GM19239 (cell line): ENCODE measurements at places on chromosomes 4 and X.

DNA sequence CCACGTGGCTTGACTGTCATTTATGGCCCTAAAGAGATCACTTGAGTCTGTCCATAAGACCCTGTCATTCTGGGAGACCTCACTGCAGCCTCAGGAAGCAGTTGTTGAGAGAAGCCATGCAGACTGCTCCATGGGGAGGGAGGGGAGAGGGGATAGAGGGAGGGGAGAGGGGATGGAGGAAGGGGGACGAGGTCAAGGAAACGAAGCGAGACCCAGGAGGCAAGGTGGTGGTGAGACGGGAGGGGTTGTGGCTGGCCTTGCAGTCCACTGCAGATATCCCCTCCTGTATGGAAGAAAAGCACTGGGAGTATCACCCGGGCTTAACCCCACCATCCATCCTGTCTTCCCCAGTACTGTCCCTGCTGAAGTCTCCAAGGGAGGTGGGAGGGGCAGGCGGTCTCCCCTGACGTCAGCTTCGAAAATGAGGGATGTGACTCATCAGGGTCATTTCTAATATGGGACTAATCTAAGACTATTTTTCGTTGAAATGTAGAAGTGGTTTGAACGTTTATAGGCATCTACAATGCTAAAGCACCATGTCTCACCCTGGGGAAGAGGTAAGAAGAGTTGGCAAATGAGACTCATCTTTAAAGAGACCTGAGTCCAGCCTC, 5.6 kb downstream of the TMEM255A start:
- DNase-seq = no peak

DNA sequence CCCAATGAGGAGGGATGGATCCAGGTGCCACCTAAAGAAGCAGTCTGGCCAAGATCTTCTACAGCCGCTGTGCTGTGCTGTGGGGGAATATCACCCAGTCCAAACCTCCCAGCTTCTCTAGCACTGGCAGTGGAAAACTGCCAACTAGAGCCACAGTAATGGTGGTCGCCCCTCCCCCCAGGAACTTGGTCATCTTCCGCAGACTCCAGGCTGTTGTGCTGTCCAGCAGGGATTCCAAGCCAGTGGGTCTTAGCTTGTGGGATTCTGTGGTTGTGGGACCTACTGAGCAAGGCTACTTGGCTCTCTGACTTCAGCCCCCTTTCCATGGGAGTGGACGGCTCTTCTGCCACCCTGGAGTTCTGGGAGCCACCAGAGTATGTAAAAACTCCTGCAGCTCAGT, 18.2 kb downstream of the GPRASP1 start:
- DNase-seq = no peak

GRCh38 chr4:109723110-109723509, 6.8 kb downstream of the PLA2G12A start:
- no peak for DNase-seq

GRCh38 chr4:85833302-85833701, 358.4 kb downstream of the ARHGAP24 start:
- DNase-seq = no peak

DNA sequence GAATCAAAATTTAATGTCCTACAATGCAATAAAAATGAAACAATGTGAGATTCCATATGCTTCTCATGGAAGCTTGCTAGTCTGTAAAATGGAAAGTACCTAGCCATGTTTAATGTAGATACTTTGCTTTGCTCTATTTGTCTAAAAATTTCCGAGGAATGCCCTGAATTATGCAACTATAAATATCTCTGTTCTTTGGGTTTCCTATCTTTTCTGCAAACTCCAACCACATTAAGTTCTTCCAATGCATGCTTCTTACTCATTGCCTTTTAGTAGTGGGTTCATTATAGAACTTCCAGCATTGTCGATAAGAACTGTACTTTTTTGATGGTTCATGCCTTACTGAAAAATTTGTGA, 178.3 kb downstream of the RASL11B start:
- no peak for DNase-seq

- no peak for DNase-seq
Measured at GRCh38 chrX:15998350-15998749, 125.0 kb upstream of the GRPR start.

GRCh38 chrX:109774706-109775105, 41.6 kb upstream of the ACSL4 start:
- DNase-seq = peak; percentile 17

DNA sequence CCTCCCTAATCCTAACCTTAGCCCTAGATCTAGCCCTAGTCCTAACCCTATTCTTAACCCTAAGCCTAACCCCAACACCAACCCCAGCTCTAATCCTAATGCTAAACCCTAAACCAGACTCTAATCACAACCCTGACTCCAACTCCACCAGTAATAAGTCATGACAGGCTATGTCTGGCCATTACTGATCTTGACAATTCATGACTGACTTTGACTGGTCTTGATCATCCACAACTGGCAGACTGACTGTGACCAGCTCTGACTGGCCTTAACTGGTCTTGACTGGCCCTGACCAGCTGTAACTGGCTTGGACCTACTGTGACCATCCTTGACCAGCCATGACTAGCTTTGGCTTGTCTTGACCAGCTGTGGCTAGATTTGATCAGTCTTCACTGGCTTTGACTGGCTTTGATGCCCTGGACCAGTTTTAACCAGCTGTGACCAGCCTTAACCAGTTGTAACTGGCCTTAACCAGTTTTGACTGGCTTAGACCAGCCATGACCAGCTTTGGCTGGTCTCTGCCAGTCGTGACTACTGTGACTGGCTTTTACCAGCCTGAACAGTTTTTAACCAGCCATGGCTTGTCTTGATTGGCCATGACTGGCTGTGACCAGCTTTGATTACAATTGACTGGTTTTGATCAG, 68.4 kb downstream of the RLIM start:
- no peak for DNase-seq

GRCh38 chr4:80155316-80155982, 41.9 kb upstream of the PRDM8 start:
- no peak for DNase-seq

DNA sequence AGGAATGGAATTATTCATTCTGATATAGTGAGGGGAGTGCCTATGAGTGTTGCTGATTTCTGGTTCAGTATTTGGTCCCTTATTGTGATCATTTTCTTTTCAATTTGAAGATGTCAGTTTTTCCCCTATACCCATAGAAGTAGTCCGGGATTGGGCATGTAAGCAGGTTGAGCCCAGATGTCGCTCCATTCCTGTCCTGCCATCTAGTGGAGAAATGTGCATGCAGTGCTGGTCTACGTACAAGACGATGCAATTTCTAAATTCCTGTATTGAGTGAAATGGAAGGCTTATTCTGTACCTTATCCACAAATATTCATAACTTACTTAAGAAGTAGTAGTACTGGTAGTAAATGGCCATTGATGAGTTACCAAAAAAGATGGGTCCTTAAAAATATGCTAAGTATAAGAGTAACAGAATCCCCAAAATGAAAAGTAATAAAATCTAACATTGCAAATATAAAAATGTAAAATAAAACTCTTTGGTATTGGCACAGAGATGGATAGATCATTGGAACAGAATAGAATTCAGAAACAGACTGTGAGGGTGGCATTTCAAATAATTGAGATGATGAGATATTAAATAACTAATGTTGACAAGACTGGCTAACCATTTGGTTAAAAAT, 60.9 kb downstream of the UGT8 start:
- peak; percentile 21 for DNase-seq

GRCh38 chrX:143781103-143781502, 60.6 kb upstream of the SPANXN2 start:
- DNase-seq = no peak

DNA sequence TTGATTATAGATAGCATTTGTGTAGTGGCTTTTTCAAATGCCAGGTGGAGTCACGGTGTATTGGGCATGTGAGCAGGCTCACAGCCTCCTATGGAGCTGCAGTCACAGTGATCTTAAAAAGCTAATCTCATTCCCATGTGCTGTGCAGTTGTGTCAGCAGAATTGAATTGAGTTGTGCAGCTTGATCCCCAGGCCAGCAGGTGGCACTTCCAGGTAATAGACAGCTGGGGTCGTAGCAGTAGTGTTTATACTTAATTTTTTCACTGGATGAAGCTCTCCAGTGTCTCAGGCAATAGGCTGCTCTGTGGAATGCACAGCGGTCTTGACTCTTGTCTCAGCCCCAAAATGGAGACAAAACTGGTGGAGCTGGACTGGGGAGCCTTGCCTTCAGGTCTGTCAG, 1028.1 kb downstream of the SH3BGRL start:
- DNase-seq = no peak

- DNase-seq = no peak
Measured at GRCh38 chrX:100379388-100379986, 30.6 kb downstream of the PCDH19 start.

DNA sequence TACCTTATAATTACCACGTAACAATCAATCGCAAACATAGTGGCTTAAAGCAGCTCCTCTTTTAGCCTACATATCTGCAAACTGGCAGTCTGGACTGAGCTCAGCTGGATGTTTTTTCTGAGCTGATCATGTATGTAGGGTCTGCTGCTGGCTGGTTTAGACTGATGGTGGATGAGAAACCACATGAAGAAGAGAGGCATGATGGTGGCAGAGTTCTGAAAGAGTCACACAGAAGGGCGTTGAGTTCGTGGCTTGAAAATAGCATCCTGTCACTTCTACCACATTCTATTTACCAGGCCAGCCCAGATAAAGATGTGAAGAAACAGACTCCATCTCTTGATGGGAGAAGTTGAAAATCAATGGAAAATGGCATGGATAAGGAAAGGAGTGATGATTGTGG, 151.3 kb downstream of the SNCA start:
- no peak for DNase-seq

GRCh38 chrX:154731881-154732280, 19.0 kb downstream of the GAB3 start:
- no peak for DNase-seq

- DNase-seq = no peak
Measured at GRCh38 chrX:154059729-154060245, 37.7 kb downstream of the MECP2 start.

DNA sequence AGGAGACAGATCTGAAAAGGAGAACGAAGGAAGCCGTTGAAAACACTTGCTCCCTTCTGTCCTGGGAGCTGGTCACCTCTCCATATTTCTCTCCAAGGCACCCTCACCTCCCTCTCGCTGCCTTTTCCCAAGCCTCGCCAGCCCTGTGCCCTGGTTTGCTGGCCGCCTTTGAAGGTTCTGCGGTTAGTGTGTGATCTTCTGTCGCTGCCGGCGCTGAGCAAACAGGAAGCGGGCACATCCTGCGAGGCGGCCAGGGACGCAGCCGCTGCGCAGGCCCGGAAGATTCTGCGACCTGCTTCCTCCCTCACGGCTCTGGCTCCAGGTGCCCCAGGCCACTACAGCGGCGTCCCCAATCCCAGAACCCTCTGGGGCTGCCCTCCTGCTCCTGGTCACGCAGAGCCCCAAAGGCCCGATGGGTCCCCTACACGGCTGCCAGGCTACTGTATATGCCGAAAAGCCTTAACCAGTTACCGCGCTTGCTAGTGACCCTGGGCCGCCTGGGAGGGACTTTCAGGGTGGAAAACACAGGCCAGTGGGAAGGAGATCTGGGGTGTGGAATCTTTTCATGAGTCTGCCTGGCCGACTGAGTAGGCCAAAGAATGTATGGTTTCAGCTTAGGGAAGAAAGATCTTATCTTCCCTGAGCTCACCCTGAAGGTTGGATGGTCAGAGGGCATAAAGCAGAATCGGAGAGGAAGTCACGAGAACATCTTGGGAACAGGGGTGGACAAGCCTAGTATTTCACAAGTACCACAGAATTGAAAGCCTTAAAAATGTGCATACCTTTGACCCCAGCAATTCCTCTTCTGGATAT, 2.3 kb upstream of the SASH3 start:
- no peak for DNase-seq

GRCh38 chr4:114782415-114783214, 184.0 kb downstream of the UGT8 start:
- DNase-seq = no peak

GRCh38 chr4:29571322-29571721, 1148.8 kb upstream of the PCDH7 start:
- no peak for DNase-seq

DNA sequence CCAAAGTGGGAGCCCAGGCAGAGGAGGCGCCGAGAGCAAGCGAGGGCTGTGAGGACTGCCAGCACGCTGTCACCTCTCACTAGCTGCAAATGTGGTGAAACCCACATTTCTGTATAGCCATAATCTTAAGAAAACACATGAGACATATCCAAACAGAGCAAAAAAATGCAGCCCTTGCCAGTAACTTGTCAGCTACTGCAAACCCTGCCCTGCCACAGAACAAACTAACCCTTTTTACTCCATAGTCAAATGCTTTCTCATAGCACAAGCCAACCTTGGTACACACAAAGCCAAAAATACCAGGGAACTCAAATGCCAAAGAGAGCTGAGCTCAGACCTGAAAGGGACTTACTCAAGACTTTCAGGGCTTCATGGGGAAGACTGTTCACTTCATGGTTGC, 14.9 kb upstream of the NXF3 start:
- DNase-seq = no peak

DNA sequence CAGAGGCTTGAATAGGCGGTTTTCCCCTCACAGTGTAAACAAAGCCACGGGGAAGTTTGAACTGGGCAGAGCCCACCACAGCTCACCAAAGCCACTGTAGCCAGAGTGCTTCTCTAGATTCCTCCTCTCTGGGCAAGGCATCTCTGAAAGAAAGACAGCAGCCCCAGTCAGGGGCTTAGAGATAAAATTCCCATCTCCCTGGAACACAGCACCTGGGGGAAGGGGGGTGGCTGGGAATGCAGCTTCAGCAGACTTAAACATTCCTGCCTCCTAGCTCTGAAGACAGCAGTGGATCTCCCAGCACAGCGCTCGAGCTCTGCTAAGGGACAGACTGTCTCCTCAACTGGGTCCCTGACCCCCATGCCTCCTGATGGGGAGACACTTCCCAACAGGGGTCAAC, 44.0 kb upstream of the USP38 start:
- no peak for DNase-seq

GRCh38 chr4:125105561-125105960, 209.2 kb upstream of the FAT4 start:
- DNase-seq = no peak

- DNase-seq = no peak
Measured at GRCh38 chr4:3200423-3201090, 48.4 kb upstream of the MSANTD1 start.

DNA sequence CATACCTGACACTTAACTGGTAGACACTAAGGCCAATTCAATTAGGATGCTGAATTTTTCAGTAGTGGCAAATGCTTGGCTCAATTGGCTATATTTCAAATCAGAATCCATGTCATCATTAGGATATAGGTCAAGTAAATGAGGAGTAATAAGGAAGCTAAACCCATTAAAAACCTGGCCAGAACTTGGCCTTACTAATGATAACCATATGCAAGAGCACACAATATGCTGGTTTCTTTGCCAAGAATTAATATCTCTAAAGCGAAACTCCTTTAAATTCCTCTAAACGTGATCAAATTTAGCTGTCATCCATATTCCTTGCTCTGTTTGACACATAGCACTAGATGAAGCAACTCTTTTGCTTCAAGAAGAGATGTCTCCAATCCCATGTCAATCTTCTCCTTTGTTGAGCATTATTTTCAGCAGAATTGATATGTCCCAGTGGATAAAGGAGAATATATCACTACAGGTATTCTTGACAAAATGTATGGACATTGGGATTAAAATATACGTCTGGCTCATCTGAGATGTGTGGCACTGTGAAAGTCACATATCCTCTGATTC, 206.1 kb upstream of the ANKRD50 start:
- DNase-seq = no peak
